C1 segment of cervical spinal cord (tissue), 14 donors: ENCODE measurements at places on chromosomes 4 and X.

- no peak for DNase-seq
Observed at GRCh38 chr4:99657798-99658197, at the start of gene C4orf54. Gene C4orf54, minus strand, starts transcription at chr4:99657828. Its CDS starts 3,180 bp downstream, at chr4:99654648.

DNA sequence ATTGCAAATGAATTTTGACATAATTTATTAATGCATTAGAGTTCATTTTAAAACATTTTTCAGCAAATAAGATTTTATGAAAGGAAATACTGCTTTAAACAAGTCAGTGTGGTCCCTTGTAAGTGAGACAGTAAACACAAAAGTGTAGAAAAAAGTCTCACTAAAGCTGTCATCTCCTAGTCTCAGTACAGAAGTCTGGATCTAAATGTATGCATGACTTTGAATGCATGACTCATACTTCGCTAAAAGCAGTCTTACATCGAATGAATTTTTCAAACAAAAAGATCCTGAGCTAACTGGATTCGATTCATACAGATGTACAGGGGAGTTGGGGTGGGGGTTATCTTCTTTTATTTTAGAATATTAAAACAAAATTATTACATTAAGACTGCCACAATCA, 207.4 kb upstream of the VCX start:
- DNase-seq: no peak

- no peak for DNase-seq
Observed at GRCh38 chrX:73812256-73812655, 249.3 kb downstream of the CHIC1 start.

- DNase-seq: no peak
Observed at GRCh38 chr4:29104694-29105093, 1615.5 kb upstream of the PCDH7 start.

DNA sequence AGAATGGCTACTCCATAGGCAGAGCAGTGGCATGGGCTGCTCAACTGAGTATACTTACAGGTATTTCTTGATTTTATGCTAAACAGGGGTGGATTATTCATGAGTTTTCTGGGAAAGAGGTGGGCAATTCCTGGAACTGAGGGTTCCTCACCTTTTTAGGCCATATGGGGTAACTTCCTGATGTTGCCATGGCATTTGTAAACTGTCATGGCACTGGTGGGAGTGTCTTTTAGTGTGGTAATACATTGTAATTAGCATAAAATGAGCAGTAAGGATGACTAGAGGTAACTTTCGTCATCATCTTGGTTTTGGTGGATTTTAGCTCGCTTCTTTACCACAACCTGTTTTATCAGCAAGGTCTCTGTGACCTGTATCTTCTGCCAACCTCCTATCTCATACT, 48.2 kb upstream of the HPSE start:
- no peak for DNase-seq
